ENCODE measurements at places on chromosomes 1 and 21. TPM values are rescaled to one million over a fixed set of nuclear protein-coding genes. Genes with fewer than 3 reads are reported as not detected.

SSU72 gene
- 112 TPM for polyA plus RNA-seq

WNT3A gene
- polyA plus RNA-seq: not detected

GJA8 gene
- polyA plus RNA-seq: not detected

DDR2 gene
- 12.5 TPM for polyA plus RNA-seq

HEYL gene
- 9.8 TPM for polyA plus RNA-seq

SMCP gene
- not detected for polyA plus RNA-seq

ALX3 gene
- polyA plus RNA-seq: not detected

SPRR2G gene
- polyA plus RNA-seq: not detected

GON4L gene
- 42.2 TPM for polyA plus RNA-seq

DNA sequence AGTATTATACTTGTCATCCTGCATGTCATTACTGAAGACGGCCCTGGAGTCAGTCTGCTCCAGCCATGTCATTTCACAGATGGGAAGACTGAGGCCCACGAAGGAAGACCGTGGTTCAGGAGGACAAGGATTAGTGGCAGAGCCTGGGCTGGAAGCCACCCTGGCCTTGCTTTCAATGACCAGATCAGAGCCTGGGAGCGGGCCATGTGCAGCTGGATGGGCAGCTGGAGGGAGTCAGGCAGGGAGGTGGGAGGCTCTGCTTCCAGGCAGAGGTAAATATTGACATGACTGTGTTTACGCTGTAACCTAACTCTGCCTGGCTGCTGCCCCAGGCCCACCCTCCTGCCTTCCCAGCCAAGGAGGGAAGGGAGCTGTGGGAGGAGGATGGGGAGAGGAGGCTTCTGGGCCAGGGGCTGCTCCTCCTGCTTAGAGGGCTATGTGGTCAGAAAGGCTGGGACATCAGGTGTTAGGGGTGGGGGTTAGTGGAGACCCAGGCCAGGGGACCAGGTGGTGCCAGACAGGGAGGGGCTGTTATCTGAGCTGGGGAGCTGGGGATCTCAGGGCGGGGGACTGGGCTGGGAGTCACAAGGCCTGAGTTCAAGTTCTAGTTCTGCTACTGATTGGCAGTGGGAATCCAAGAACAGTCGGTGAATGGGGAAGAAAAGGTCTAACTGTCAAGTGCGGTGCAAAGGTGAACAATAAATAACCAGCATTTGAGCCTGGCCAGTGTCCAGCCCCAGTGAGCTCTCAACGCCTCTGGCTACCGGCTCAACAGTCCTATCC, 48.5 kb upstream of the ECE1 start:
- H3K27me3 ChIP-seq: peaks cover 2% of the 10 kb centered on the region
- no peak for DNase-seq
- H3K27ac ChIP-seq: peak overlapping the region; percentile 10
- peaks cover 85% of the 10 kb centered on the region for H3K4me1 ChIP-seq
- peaks cover 3% of the 10 kb centered on the region for H3K36me3 ChIP-seq
- H3K4me3 ChIP-seq: no peak overlapping the region

DNA sequence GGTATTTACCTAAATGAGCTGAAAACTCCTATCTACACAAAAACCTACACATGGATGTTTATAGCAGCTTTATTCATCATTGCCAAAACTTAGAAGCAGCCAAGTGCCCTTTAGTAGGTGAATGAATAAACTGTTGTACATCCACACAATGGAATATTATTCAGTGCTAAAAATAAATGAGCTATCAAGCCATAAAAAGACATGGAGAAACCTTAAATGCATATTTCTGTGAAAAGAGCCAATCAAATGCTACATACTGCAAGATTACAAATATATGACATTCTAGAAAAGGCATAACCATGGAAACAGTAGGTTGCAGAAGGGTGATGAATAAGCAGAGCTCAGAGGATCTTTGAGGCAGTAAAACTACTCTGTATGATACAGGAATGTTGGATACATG, 23.3 kb downstream of the ABCB10 start:
- H3K27me3 ChIP-seq: no peaks in the 10 kb centered on the region
- no peak for DNase-seq
- H3K4me1 ChIP-seq: no peaks in the 10 kb centered on the region
- H3K27ac ChIP-seq: no peak overlapping the region
- H3K36me3 ChIP-seq: peaks cover 54% of the 10 kb centered on the region
- no peak overlapping the region for H3K4me3 ChIP-seq

DNA sequence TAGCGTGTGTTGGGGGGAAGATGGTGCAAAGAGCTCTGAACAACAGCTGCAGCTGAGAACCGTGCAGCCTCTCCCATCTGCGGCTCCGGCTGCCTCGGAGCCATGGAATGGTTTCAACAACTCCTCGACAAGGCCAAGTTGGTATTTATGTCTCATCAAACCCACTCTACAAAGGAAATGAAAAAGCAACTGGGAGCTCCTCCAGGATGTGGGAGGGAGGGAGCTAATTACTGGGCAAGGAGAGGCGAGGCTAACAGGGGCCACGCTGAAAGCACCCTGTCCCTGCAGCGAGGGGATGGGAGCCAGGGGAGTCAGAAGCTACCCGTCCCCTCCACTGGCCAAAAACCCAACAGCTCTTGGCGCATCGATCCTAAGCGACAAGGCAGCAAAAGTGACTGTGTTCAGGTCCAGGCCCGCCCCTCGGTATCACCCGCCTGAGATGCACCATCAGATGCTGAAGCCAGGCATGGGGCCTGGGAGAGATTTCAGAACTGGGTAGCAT, 63.1 kb downstream of the ACOT7 start:
- H3K27me3 ChIP-seq: no peaks in the 10 kb centered on the region
- peak; percentile 91 for DNase-seq
- H3K27ac ChIP-seq: peak overlapping the region; percentile 73
- peaks cover 68% of the 10 kb centered on the region for H3K36me3 ChIP-seq

- no peaks in the 10 kb centered on the region for H3K4me1 ChIP-seq
- DNase-seq: no peak
- no peak overlapping the region for H3K4me3 ChIP-seq
- no peaks in the 10 kb centered on the region for H3K27me3 ChIP-seq
Measured at GRCh38 chr1:235423214-235423652, 56.0 kb downstream of the TBCE start.

DNA sequence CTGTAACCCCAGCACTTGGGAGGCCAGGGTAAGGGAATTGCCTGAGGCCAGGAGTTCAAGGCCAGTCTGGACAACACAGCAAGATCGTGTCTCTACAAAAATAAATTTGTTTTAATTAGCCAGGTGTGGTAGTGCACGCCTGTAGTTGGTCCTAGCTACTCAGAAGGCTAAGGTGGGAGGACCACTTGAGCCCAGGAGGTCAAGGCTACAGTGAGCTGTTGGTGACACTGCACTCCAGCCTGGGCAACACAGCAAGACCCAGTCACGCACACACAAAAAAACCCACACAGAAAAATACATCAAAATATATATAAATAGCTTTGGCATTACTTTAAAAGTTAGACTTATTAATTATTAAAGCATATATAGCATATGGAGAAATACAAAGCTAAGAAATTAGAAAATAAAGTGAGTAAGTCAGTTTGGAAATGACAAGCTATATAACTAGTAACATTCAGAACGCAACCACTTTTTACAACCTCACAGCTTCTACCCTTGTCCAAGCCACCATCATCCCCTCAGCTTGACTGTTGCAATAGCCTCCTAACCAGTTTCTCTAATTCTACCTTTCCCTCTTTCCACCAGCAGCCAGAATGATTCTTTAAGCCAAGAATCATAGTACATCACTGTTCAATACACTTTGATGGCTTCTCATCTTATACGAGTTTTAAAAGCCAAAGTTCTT, 14.5 kb downstream of the PIK3R3 start:
- H3K4me1 ChIP-seq: no peaks in the 10 kb centered on the region
- no peak overlapping the region for H3K4me3 ChIP-seq
- no peak overlapping the region for H3K27ac ChIP-seq
- DNase-seq: no peak

DNA sequence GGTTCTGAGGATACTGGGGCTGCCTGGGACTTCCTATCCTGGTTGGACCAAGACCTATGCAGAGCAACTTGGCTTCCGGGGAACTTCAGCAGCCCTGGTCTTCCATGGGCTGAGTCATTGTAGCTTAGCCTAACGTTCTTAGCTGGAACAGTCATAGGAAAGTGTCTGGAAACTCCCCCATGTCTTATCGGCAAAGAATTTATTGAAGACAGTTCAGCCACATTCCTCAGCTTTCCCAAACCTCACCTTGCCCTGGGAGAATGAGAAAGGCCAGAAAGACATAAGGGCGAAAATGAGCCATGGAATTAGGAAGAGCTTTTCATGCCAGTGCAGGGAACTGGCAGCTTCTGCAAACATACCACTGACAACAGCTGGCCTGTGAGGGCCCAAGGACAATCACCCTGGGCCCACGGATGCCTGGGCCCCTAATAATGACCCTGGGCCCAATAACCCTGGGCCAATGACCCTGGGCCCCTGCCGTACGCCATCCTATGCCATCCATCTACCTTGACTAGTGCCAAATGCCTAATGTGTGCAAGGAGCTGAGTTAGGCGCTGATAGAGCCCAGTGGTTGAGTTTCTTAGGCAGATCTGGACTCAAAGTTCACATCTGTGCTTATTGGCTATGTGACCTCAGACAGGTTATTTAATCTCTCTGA, 114.4 kb upstream of the GADD45A start:
- H3K4me1 ChIP-seq: peaks cover 4% of the 10 kb centered on the region
- DNase-seq: no peak
- H3K4me3 ChIP-seq: no peak overlapping the region

DNA sequence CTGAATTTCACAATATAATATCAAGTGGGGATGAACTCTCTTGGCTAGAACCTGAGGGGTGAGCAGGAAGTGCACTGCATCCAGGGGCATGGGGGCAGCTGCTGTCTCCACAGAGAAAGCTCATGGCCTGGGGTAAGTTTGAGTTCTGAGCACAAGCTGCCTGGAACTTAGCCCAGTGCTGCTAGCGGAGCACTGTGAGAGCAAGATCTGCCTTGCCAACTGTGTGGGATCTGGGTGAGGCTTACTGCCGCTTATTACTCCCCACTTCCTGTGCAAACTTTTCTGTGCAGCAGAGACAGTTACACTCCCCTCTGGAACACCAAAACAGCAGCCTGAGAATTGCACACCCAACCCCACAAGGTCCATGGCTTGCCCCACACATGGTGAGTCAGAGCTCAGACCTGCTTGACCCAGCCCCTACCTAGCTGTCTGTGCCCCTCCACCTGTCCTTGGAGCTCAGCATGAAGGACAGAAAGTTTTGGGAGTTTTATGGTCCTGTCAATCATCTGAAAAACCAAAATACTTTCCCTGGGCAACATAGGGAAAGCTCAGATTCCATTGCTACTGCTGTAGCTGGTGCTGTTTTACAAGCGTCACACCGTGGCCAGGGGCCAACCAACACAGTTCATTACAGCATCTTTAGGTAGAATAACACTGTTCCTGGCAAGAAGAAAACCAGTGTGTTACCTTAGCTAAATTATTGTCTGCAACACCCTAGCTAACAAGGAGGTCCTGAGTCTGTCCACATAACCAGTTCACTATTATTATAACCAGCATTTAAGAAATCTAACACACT, 762.1 kb upstream of the NEGR1 start:
- H3K4me3 ChIP-seq: no peak overlapping the region
- no peaks in the 10 kb centered on the region for H3K4me1 ChIP-seq
- H3K27ac ChIP-seq: no peak overlapping the region
- H3K36me3 ChIP-seq: no peaks in the 10 kb centered on the region
- no peak for DNase-seq

- no peaks in the 10 kb centered on the region for H3K36me3 ChIP-seq
- peaks cover 25% of the 10 kb centered on the region for H3K27me3 ChIP-seq
- H3K4me3 ChIP-seq: no peak overlapping the region
- no peak overlapping the region for H3K27ac ChIP-seq
- DNase-seq: no peak
Measured at GRCh38 chr1:46503421-46503820, 13.8 kb downstream of the DMBX1 start.

- DNase-seq: peak; percentile 73
- peaks cover 7% of the 10 kb centered on the region for H3K27me3 ChIP-seq
- H3K4me3 ChIP-seq: peak overlapping the region; percentile 48
- peaks cover 19% of the 10 kb centered on the region for H3K4me1 ChIP-seq
- no peaks in the 10 kb centered on the region for H3K36me3 ChIP-seq
Measured at GRCh38 chr1:209207701-209208286, 375.7 kb upstream of the CAMK1G start.
